Stimulated activated CD4-positive, alpha-beta T cell treated with anti-CD3 and anti-CD28 coated beads, Interleukin-4, amount 100 ng/mL, for 24 hours (primary cell): ENCODE measurements at places on chromosomes 3 and 15.

GRCh38 chr3:10108091-10108490, at the start of gene FANCD2OS:
Gene FANCD2OS (minus strand): TSS chr3:10108255. CDS start chr3:10104774, 3,481 bp downstream.
- no peak for DNase-seq

GRCh38 chr3:125519678-125520562, at the start of gene SNX4:
Gene SNX4 (minus strand): TSS chr3:125520202. CDS start chr3:125520172, 30 bp downstream.
- DNase-seq: peak; percentile 87

- no peak for DNase-seq
Observed at GRCh38 chr3:13301286-13301987, 118.7 kb downstream of the NUP210 start.

GRCh38 chr15:66953523-66954229, 111.7 kb upstream of the SMAD3 start:
- no peak for DNase-seq

DNA sequence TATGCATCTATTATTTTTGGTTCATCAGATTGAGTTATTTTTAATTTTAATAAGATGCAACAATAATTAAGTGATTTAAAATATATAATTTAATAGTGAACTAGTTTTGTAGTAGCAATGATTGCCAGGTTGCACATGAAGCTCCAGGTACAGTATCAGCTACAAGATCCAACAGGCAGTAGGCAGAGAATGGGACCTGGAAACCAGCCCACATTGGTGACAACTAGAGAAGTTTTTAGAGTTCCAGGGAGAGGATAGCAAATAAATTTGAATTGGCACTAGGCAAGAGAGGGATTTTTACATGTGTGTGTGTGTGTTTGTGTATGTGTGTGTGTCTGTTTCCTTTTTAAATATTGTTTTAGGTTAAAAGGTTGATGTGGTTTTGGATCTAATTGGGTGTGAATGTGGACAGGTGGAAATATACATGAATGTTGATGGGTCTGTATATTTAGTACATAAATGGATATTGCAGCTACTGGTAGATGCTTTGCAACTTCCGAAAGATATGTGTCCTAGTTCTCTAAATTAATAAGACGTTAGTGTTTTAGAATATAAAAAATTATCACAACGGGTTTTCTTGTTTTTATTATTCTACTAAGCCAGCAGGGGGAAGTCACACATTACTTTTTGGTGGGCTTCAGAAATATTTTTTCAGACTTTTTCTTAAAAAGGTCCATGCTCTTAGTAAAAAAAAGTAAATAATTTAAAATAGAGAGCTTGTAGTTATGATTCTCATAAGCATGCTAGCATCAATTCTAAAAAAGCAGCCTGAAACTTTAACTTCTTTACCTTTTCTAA, 110.1 kb upstream of the GBE1 start:
- no peak for DNase-seq

GRCh38 chr3:54831112-54831511, 96.7 kb downstream of the LRTM1 start:
- no peak for DNase-seq

- DNase-seq: no peak
Observed at GRCh38 chr3:145133281-145133680, 1027.7 kb downstream of the PLOD2 start.

DNA sequence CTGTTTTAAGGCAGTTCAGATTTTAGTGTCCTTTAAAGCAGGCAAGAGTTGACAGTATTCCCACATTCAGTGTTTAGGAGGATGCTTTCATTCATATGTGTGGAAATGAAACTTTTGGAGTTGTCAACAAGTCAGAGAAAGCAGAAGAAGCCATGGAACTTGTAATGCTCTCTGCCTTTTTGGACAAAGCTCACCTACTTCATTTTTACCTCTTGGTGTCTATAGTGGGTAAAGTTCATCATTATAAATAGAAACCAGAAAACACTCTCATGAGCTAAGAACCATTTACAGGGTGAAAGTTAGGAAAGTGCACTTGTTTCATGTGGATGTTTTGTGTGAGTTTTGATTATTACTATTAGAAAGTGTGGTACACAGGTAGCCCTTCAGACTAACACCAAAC, 9.2 kb upstream of the NFKBIZ start:
- DNase-seq: no peak

GRCh38 chr3:38051131-38051530, 12.1 kb downstream of the DLEC1 start:
- no peak for DNase-seq

- no peak for DNase-seq
Observed at GRCh38 chr3:178538056-178538455, 1.8 kb downstream of the KCNMB2 start.

DNA sequence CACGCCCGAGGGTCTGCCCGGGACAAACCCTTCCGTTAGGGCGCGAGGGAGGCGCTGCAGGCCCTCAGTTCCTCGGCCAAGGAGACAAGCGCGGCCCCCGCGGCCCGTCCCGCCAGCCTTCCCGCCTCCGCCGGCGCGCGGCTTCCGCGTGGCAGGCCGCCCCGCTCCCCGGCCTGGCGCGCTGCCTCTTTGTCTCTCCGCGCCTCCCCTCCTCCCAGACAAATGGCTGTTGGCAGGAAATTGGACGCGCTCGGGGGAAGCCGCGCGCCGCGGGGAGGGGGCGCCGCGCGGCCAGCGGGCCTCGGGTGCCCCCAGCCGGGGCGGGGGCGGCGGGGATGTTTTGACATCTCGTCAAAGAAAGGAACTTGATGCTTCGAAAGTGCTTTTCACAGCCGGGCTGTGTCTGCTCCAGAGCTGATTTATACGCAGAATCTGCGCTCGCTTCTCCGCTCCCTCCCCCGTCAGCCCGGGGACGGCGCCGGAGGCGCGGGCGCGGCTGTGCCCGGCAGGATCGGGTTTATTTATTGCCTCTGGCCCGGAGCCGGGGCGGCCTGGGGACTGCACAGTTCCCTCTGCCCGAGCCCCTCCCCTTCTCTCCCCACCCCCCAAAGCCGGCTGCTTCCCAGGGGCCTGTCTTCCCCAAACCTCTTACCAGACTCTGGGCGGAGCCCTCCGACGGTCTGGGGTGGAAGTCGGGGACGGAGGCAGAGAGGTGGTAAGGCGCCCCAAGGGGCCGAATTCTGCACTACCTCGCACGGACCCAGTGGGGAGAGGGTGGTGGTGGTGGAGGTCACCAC, 20.7 kb downstream of the SHF start:
- DNase-seq: peak; percentile 84

GRCh38 chr3:73280746-73281145, 219.3 kb downstream of the EBLN2 start:
- no peak for DNase-seq

DNA sequence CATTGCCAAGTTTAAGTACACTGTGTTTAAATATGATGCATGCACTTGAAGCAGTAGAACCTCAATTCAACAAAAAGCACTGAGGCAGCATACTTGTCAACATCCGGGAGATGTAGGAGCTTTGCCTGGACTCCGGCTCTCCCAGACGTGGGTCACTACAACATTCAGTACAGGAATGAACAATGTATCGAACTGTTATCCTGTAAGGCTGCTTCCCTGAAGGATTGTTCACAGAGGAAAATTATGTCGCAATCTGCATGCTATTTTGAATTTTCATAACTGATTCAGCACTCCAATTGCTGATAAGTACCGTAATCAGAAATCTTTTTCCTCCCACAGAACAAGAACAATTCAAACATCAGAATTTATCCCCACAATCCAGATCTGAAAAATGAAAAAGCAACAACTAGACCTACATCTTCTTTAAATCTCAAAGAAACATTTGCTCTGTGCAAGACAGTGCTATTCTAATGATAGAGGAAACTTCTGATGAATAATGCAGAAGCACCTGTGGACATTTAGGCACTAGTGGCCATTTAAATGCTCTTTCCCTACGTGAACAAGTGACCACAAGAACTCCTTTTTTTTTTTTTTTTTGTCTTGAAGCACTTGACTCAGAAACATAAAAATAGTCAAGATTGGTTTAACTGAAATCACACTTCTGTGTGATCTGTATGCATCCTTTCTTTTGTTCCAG, 113.4 kb downstream of the PLCH1 start:
- no peak for DNase-seq

GRCh38 chr3:153399636-153400035, 237.6 kb downstream of the RAP2B start:
- no peak for DNase-seq

DNA sequence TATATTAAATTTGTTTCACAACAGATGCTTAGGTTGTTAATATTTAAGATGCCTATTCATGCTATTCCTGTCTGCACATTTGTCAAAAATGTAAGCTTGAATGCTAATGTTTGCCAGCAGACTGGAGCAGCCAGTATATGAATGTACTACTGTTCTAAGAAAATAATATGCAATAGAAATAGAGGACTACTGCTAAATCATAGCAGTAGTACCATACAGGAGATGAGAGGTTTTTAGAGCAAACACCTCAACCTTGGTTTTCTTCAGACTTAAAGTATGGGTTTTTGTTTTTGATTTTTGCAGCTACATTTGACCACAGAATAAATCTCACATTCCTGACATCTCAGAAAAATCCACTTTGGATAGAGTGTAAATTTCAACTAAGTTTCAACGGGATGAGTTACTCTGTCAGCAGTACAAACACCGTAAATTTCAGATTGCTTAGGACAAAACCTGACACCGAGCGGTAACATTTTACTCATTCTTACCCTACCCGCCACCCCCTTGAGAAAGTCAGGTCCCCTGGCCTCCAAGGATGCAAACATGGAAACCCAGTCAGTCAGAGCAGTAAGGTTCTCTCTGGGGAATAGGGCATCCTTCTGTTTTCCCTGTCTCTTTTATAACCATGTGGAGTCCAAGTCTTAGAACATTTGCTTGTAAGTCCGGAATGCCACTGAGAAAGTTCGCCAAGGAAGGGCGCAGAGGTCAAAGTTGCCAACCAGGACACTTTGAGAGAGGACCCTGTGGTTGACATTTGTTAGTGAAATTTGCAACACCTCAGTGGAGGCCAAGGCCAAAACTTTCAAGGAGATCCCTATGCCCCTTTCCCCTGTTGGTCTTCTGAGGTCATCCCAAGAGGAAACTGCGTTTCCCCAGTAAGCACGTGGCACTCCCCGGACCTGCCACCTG, 17.9 kb upstream of the SATB1 start:
- DNase-seq: peak; percentile 47

DNA sequence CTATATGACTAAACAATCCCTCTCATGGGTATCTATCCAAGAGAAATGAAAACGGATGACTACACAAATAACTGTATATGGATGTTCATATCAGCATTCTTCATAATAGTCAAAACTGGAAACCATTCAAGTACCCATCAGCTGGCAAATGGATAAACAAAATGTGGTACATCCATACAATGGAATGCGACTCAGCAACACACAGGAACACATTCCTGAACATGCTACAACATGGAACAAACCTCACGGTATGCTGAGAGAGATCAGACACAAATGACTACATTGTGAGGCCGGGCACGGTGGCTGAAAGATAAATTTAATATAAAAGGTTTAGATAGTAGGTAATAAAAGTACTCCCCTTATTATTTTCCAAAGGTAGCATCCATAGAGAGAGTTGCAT, 42.6 kb downstream of the CCR4 start:
- no peak for DNase-seq
